ENCODE measurements at places on chromosomes 7 and 10.

DNA sequence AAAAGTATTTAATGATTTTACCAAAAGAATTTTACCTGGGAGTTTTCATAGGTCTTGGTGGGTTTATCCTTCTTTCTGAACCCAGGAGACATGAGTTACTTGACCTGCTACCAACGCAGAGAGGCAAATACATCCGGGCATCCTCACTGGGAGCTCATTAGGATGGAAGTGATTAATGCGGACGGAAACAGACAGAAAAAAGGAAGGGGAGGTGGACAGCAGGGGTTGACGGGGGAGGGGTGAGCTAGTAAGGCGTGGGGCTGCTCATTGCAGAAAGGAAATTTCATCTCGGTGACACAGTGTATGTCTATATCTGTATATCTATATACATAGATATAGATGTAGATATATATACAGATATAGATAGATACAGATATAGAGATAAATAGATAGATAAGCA lies 408.2 kb upstream of the ADARB2 start:
- DNase-seq, result no peak

- DNase-seq, result no peak
Observed at GRCh38 chr10:102704915-102705314, 9.3 kb downstream of the ARL3 start.

DNA sequence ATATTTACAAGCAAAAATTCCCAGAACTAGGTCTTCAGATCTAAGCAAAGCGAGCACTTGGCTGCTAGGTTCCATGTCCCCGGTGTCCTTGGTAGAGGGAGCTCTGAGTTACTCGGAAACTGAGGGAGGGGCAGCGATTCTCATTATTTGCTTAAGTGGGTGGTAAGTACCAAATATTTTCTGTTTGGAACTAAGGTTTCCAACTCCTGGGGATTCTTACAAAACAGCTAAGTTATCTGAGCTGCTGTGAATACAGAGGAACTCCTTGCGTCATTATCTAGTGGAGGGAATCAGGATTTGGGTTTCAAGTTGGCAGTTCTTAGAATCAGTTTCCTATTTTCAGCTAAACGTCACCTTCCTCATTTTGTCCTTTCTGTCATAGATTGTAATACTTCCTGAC lies 76.8 kb upstream of the IKZF1 start:
- no peak for DNase-seq

DNA sequence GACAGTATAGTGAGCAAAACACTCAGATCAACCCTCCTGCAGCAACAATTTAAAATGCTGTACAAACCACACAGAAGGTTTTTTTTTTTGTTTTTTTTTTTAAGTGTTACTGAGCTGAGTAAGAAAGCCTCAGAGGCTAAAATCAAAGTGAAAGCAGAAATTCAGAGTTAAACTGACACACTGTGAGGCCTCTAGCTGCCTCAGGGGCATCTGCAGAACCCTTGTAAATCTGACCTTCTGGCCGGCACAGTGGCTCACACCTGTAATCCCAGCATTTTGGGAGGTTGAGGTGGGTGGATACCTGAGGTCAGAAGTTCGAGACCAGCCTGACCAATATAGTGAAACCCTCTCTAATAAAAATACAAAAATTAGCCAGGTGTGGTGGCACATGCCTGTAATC lies 7.4 kb upstream of the GNA12 start:
- no peak for DNase-seq

DNA sequence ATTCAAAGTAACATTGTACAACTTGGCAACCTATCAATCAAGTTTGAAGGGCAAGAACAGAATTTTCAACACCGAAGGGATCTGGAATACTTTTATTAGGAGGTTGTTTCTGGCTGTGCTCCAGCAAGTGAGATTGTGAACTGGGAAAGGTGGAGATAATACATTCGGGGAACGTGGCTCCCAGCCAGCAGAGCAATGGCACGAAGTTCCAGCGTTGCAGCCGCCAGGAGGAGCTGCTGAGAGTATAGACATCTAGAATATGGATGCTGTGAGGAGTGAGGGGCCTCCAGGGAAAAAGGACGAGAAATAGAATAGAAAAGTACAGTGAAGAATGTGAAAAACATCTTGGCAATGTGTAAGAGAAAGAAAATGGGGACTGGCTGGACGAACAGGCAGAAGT lies 69.5 kb downstream of the TCERG1L start:
- DNase-seq, result no peak

DNA sequence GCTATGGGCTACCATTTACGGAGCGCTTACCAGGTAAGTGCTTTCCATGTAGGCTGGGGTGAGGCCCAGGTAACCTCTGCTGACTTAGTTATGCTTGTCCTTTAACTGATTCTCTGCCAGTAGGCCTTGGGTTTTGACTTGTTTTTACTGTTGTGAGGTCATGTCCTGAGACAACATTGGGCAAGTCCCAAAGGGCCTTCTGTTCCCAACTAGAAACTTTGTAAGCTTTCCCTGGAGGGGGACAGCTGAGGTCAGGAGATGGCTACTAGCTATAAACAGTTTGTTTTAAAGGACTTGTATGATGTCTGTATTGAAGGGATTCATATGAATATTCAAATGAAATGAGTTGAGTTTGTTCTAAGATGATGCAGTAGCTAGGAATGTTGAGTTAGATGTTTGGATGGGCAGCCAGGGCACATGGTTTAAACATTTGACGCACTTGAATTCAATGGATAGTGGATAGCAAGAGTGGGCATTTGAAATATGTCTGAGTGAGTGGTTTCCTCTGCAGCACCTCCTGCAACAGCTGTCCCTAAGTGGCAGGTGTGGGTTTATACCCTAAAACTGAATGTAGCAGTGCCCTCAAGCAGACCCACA lies 10.0 kb upstream of the SGPL1 start:
- no peak for DNase-seq

- DNase-seq, result no peak
Observed at GRCh38 chr10:51892965-51893658, 193.7 kb upstream of the CSTF2T start.

GRCh38 chr7:38189231-38189938 lies 11.3 kb downstream of the STARD3NL start:
- DNase-seq, result no peak

- DNase-seq, result no peak
Observed at GRCh38 chr7:101631224-101631714, 2.2 kb upstream of the MYL10 start.

GRCh38 chr10:29957907-29958331 lies 101.5 kb downstream of the JCAD start:
- DNase-seq, result no peak

GRCh38 chr10:43336641-43337318 lies 34.7 kb upstream of the FXYD4 start:
- no peak for DNase-seq

GRCh38 chr10:30840395-30841050 lies 191.1 kb downstream of the ZNF438 start:
- no peak for DNase-seq

DNA sequence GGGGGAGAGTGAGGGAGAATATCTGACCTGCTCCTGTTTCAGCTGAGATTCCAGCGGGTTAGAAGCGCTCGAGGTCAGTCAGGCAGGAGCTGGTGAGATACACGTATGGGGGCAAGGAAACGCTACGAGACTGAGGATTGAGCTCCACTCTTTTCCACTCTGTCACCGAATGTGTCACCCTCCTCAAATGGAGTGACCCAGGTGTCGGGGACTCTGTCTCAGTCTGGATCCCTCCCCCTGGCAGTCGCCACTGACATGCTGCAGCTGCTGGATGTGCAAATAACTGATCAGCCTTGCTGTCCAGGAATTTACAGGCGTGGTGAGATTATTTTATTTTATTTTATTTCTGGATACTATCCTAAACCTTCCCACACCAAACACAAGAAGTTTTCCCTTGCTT lies 100.9 kb upstream of the DPP6 start:
- no peak for DNase-seq

- DNase-seq, result no peak
Observed at GRCh38 chr7:101951757-101952156, 134.3 kb downstream of the CUX1 start.

DNA sequence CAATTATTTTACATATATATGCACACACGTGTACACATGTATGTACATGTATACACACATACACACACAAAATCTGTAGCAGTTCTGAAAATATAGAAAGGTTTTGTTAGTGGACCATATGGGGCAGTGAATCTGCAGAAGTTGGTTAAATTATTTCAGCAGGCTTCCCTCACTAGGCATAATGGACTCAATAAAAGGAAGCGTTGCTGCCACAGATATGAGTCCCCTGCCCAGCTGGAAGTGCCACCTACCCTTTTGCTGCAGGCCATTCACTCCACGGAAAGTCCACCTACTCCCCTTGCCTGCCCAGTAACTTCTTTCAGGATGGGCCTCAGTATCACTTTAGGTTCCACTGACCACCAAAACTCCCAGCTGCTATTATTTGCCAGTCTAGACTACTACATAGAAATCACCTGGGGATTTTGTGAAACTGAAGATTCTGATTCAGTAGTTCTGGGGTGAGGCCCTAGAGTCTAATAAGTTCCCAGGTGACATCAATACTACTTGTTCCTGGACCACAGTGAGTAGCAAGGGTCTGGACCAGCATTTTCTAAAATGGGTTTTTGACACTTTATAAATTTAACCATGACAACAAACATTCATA lies 29.3 kb upstream of the CROT start:
- no peak for DNase-seq
